ENCODE measurements at places on chromosomes 1 and 21.

DNA sequence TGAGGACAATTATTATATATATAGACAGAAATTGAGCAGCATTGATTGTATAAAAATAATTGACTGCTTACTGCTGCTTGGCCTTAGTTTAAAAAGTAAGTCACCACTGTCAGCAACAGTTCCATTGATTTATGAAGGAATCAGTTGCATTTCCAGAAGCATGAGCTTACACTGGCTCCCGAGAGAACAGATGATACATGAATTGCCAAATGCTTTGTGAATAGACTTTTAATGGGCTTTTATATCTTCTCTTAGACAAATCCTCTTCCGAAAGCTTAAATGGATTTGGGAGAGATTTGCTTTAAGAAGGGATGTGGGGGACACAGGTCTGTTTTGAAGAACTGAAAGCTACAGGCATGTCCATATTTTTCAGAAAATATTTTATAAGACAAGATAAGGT lies 7.5 kb downstream of the FHAD1 start:
- no peak for DNase-seq

DNA sequence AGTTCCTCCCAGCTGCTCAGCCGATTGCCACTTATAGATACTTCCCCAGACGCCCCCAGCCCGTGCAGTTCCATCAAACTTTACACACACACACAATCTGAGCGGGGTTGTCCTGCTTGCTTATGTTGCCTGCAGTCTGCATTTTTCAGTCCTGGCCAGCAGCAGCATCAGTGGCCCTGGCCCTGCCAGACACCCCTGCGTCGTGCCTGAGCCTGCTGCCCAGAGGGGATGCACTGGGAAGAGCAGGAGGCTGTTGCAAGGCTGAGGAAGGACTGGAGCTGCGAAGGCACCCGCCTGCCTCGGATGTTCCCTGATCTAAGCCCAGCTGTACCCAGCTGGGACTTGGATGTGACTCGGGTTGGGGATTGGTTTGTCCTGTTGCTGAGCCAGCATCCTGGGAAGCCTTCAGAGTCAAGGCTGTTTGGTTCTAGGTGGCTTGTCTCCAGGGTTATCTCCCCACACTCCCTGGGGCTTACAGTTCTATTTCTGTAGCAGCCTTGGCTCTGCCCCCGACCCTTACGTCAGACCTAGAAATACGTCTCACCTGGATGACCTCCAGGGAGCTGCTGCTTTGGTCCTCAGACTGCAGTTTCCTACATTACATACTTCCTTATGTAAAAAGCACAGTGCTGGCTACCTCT lies 42.3 kb downstream of the MAN1C1 start:
- no peak for DNase-seq

DNA sequence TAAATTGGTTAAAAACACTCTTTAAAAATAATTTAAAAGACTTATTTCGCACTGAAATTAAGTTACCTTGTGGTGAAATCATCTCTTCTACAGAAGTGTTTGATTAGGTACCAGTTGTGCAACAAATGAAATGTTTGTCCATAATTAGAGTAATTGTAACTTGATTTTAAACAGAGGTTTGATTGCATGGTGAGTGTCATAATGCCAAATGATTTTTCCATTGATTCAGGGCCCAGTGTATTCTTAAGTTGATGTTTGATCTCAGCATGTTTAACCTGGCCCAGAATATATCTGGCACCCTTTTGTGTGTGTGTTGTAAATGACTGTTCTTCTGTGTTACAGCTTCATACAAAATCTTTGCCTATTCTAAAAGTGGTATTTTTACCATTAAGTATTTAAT lies 28.5 kb downstream of the LRRC8B start:
- DNase-seq: no peak

GRCh38 chr21:45091550-45092322 lies 17.4 kb downstream of the ADARB1 start:
- DNase-seq: no peak

GRCh38 chr1:175679981-175680652 lies 63.3 kb downstream of the TNR start:
- DNase-seq: no peak

GRCh38 chr1:226893936-226894335 lies 23.5 kb downstream of the PSEN2 start:
- DNase-seq: no peak

DNA sequence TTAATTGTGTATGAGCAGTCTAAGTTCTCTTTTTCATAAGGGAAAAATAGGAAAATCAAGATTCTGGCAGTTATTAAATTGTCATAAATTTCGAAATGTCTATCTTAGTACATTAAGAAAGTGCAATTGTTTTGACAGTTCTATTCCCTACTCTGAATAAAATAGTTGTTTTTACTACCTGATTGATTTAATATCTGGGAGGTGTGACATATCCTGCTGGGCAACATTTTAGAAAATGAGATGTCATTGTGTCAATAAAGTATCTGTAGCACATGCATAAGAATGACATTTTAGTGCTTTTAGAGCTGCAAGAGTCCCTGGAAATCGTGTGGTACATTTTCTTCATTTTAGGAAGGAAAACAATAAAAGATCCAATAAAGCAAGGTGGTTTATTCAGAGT lies 139.2 kb upstream of the COL11A1 start:
- no peak for DNase-seq

- no peak for DNase-seq
These were observed 74.9 kb downstream of the RRAGC start for GRCh38 chr1:38784452-38785284.

- no peak for DNase-seq
These were observed 74.1 kb downstream of the EPHB2 start for GRCh38 chr1:22784737-22785136.

DNA sequence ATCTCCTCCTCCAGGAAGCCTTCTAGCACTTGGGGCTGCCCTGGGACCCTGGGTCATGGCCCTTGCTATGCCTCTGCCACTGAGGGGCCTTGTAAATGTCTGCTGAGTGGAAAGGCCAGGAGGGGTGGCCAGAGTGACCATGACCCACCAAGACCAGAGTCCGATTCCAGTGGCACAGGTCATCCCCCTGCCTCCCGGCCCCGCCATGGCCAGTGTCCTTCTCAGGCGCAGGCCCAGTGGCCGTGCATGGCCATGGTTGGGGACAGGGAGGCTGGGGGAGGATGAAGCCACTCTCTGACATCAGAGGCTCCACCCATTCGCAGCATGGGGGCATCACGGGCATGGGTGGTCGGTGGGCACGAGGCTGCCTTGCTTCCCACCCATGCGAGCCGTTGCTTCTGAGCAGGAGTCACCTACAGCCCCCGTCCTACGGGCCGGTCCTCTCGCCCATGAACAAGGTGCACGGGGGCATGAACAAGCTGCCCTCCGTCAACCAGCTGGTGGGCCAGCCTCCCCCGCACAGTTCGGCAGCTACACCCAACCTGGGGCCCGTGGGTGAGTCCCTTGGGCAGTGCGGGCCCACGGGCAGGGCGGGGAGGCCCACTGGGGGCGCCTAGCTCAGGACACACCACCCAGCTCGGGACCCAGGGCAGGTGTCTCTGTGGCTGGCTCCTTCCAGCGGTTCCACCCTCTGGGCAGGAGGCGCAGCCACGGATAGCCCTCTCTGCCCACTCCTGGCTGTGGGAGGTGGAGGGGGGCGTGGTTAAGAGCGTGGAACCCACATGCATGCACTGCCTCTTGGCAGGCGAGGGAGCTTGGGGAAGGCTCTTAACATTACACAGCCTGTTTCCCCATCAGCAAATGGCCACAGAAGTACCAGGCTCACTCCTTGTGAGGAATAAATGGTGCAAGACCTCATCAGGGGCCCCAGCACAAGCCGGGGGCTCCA lies 22.4 kb upstream of the CCDC27 start:
- DNase-seq: no peak

DNA sequence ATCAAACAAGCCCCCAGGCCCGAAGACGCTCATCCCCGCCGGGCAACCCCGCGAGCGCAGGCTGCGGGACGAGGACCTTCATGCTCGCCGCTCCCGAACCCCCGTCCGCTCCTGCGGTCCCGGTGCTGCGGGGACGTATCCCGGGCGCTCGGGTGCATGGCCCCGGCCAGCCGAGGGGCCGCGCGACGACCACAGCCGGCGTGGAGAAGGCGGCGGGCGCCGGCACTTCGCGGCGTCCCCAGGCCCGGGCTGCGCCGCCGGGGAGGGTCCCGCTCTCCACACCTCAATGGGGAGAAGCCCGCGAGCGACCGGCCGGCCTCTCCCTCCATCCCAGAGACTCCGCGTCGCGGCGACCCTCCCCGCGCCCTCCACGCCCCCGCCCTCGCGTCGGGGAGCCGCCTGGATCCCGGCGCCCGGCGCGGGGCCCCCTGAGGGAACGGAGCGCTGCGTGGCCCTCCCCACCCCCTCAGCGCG lies 401 bp downstream of the ERRFI1 start:
- DNase-seq: no peak

DNA sequence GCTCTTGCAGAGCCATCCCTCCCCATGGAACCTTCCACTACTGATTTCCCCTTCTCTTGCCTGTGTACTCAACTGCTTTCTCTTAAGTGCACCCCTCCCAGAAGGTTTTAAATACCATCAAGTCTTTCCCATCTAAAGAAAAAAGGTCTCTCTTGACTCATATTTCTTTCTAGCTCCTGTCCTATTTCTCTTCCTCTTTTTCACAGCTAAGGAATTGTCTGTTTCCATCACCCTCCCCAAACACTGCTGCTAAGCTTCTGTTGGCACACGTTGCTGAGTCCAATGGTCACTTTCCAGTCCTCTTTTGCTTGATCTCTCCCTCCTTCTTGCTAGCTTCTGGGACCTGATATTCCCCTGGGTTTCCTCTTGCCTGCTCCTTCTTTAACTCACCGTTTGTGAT lies 13.3 kb upstream of the GNL2 start:
- no peak for DNase-seq

DNA sequence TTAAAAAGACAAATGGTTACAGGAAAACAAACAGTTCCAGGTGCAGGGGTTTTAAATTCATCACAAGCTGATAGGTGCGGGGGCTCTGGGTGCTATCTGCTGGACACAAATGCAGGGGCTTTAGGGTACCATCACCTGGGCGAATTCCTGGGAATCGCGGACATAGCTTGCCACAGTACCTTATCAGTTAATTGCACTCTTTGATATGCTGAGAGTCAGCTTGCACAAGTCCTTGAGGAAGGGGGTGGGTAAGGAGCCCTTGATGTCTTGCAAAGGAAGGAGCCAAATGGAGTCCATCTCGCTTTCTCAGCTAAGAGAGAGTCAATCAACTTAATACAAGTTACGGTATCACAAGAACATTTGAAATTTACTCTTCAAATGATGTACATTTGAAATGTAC lies 25.4 kb upstream of the TMEM54 start:
- no peak for DNase-seq

DNA sequence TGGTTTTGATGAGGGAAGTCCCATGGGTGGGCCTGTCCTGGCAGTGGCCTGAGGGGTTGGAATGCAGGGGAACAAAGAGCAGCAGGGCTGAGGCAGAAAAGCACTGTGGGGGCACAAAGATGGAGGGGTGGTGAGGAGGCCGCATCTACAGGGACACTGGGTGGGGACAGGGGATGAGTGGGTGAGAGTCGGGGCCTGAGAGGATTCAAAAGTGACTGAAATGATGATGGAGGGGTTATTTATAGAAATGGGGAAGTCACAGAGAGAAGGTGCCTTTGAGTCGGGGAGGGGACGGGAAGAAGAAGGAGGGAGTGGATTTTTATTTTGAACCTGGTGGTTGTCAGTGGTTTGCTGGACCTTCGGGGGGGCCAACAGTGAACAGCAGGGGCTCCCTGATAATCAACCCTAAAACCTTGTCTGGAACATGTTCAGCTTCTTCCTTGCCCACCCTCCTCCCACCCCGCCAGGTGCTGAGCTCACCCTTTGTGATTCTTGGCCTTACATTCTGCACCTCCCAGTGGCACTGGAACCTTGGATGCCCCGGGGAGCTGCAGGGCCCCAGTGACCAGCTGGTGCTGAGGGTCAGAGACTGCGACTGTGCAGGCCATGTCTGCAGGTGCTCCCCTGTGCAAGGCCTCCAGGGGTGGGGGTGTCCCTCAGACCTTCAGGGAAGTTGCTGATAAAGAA lies 42.9 kb downstream of the IER5 start:
- DNase-seq: no peak

DNA sequence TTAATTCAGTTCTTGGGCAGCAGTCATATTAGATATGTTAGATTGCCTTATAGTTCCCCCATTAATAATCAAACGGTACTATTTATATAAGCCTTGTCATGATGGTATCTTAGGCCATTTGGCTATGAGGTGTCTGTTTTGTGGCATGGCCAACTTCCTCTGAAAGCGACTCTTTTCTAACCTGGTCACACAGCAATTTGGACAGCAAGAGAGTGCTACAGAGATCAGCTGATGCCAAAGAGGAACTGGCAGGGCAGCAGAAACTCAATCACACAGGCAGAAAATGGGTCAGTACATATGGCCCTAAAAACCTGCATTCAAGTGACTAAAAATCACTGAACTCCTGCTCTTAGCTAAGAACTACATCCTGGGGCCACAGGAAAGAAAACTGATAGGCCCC lies 13.4 kb upstream of the MUTYH start:
- no peak for DNase-seq

DNA sequence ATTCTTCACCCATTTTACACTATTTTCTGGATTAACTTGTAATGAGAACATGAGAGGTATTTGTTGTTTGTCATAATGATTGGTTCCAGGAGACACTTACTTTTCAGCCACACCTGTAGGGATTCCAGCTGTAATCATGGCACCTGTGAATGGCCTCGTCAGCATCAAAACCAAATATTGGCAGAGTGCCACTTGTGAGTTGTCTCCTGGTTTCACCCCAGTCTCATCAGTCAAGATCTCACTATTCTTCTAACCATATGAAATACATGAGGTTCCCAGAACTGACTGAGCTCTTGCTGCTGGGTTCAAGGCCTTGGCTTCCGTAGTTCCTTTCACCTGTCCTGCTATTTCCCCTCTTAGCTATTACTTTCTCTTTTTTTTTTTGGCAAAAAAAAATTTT lies 246.6 kb upstream of the ADGRL2 start:
- DNase-seq: no peak

- DNase-seq: no peak
These were observed 2065.7 kb downstream of the MRPL39 start for GRCh38 chr21:23541571-23541970.

DNA sequence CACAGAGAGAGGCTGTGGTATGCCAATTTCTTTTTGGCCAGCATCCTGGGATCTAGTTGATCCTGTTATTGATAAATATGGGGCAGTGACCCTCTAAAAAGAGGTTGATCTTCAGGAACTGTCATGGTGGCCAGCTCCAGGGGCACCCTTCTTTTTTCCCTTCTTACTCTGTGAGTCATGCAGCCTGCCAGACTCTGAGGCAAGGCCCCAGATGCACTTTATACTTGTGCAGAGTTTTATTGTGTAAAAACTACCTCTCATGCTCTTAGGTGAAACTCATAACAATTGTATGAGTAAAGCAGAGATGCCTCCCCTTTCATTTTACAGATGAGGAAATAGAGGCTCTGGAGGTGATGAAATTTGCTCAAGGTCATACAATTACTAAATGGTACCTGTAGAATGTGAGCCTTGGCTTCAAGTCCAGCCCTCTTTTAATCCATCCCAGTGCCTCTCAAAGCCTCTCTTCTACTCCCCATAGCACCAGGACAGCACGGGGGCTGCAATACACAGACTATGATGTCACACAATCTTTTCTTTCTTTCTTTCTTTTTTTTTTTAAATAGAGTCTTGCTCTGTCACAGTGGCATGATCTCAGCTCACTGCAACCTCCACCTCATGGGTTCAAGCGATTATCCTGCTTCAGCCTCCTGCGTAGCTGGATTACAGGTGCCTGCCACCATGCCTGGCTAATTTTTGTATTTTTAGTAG lies 387.8 kb downstream of the KCNH1 start:
- no peak for DNase-seq

- DNase-seq: no peak
These were observed 7.2 kb upstream of the HHAT start for GRCh38 chr1:210321552-210321951.

Data from stimulated activated CD8-positive, alpha-beta memory T cell treated with anti-CD3 and anti-CD28 coated beads, Interleukin-7, amount 100 ng/mL, for 1 hour (primary cell).